ENCODE measurements at places on chromosomes 5 and 9. TPM values are rescaled to one million over a fixed set of nuclear protein-coding genes. Genes with fewer than 3 reads are reported as not detected.
A peak's percentile ranks its signal among the peaks of the same experiment; 100 is the strongest.

DNA sequence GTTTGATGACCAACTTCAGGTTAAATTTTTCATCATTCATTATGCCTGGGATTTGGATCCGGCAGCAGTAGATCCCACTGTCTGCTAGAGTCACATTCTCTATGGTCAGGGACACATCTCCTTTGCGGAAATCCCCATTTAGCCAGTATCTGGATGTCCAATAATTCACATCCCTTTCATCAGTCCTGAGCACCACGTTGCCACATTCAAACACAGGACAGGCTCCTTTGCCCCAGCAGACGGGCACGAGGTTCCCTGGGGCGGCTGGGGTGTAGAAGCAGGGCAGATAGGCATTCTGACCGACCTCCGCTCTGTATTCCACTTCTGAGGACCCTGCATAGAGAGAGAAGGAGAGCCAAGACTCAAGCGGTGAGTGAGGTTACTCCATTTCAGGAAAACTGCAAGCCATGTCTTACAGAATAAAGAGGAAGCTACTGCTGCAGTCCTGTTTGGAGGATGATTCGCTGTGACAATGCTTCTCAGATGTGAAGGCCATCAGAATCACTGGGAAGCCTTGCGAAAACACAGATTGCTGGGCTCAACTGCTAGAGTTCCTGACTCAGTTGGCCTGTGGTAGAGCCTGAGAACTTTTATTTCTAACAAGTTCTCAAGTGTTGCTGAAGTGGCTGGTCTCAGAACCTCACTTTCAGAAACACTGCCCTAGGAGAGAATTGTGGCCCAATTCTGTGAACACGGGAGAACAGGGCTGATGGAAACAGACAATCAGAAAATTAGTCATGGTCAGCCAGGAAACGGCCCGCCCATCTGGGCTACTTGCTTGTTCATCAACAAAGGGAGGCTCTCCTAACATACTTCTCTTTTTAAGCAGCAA is 2.0 kb downstream of the HAVCR2 start:
- peak; percentile 87 for DNase-seq

PDLIM4 gene
- total RNA-seq = 83.2 TPM

SMIM33 gene
- total RNA-seq = not detected

IL3 gene
- not detected for total RNA-seq

GRCh38 chr5:103066326-103066725 is 53.6 kb downstream of the GIN1 start:
- no peak for DNase-seq

Measured in posterior vena cava (tissue), 2 donors.